ENCODE measurements at places on chromosomes 7 and 10. TPM values are rescaled to one million over a fixed set of nuclear protein-coding genes. Genes with fewer than 3 reads are reported as not detected.

The NXPH1 gene
- not detected for total RNA-seq

The FGFBP3 gene
- 1.2 TPM for total RNA-seq

The CNNM1 gene
- 0.72 TPM for total RNA-seq

The TDRD1 gene
- 0.24 TPM for total RNA-seq

The UNC5B gene
- 13.7 TPM for total RNA-seq

The NPFFR1 gene
- 1.2 TPM for total RNA-seq

The EFCAB10 gene
- total RNA-seq, result 0.48 TPM

The FIGNL1 gene
- 9.6 TPM for total RNA-seq

The PKD2L1 gene
- total RNA-seq, result not detected

The PILRA gene
- total RNA-seq, result not detected

The PNLIPRP1 gene
- total RNA-seq, result 2.9 TPM

The ZNF365 gene
- 6.3 TPM for total RNA-seq

The SPAM1 gene
- total RNA-seq, result 1.2 TPM

The GATA3 gene
- total RNA-seq, result 1.9 TPM

The DENND2A gene
- 6.3 TPM for total RNA-seq

The CABCOCO1 gene
- 9.1 TPM for total RNA-seq

The ZNF487 gene
- total RNA-seq, result 24.8 TPM

The GPER1 gene
- 16.6 TPM for total RNA-seq

The FBXO24 gene
- not detected for total RNA-seq

The ASB10 gene
- not detected for total RNA-seq

The UTF1 gene
- not detected for total RNA-seq

The DNAH11 gene
- 11.1 TPM for total RNA-seq

The HABP2 gene
- 0.24 TPM for total RNA-seq

The SYCE1 gene
- 2.6 TPM for total RNA-seq

The LIPN gene
- not detected for total RNA-seq

The CFAP58 gene
- total RNA-seq, result 0.48 TPM

The MSMB gene
- total RNA-seq, result not detected

The CCDC172 gene
- total RNA-seq, result 2.9 TPM

The ITIH2 gene
- not detected for total RNA-seq

The TRIM50 gene
- total RNA-seq, result 0.48 TPM

The MUC3A gene
- 2.2 TPM for total RNA-seq

The RAPGEF5 gene
- total RNA-seq, result 131 TPM

The TRIL gene
- 14.2 TPM for total RNA-seq

The BUB3 gene
- total RNA-seq, result 25.0 TPM

The WEE2 gene
- total RNA-seq, result 1.9 TPM

The MOSPD3 gene
- 7.2 TPM for total RNA-seq

The CAMK1D gene
- 3.1 TPM for total RNA-seq

The NKX2-3 gene
- not detected for total RNA-seq

The CYP2C19 gene
- total RNA-seq, result 6.3 TPM

The CYP26C1 gene
- 0.24 TPM for total RNA-seq

The DGKB gene
- 15.4 TPM for total RNA-seq

The PDZD7 gene
- 0.48 TPM for total RNA-seq

The TMEM236 gene
- total RNA-seq, result 1.2 TPM

The RELN gene
- total RNA-seq, result 1.2 TPM

Data from umbilical cord (tissue), 2 donors.